ENCODE measurements at places on chromosomes 5 and 9. TPM values are rescaled to one million over a fixed set of nuclear protein-coding genes. Genes with fewer than 3 reads are reported as not detected.
A peak's percentile ranks its signal among the peaks of the same experiment; 100 is the strongest.

FBXO10 gene
- total RNA-seq = 39.4 TPM

PCDHB1 gene
- not detected for total RNA-seq

ZBTB26 gene
- total RNA-seq = 9.7 TPM

PCDHGB1 gene
- 0.37 TPM for total RNA-seq

IRX4 gene
- total RNA-seq = not detected

TRMO gene
- 25.3 TPM for total RNA-seq

ENTPD2 gene
- total RNA-seq = not detected

FBN2 gene
- not detected for total RNA-seq

GRCh38 chr5:44645502-44645901 lies 163.2 kb upstream of the MRPS30 start:
- DNase-seq = no peak
- no peak overlapping the region for H3K27ac ChIP-seq
- no peaks in the 10 kb centered on the region for H3K36me3 ChIP-seq
- no peak overlapping the region for H3K4me3 ChIP-seq
- no peaks in the 10 kb centered on the region for H3K27me3 ChIP-seq

GRCh38 chr9:34502891-34503290 lies 19.9 kb downstream of the ENHO start:
- no peaks in the 10 kb centered on the region for H3K4me1 ChIP-seq
- no peak overlapping the region for H3K27ac ChIP-seq
- H3K27me3 ChIP-seq = peaks cover 12% of the 10 kb centered on the region
- no peak overlapping the region for H3K4me3 ChIP-seq
- DNase-seq = no peak
- no peaks in the 10 kb centered on the region for H3K36me3 ChIP-seq

- no peak overlapping the region for H3K4me3 ChIP-seq
- DNase-seq = no peak
- peaks cover 60% of the 10 kb centered on the region for H3K27me3 ChIP-seq
- no peak overlapping the region for H3K27ac ChIP-seq
- no peaks in the 10 kb centered on the region for H3K36me3 ChIP-seq
Observed at GRCh38 chr5:522116-522515, 2.1 kb downstream of the SLC9A3 start.

DNA sequence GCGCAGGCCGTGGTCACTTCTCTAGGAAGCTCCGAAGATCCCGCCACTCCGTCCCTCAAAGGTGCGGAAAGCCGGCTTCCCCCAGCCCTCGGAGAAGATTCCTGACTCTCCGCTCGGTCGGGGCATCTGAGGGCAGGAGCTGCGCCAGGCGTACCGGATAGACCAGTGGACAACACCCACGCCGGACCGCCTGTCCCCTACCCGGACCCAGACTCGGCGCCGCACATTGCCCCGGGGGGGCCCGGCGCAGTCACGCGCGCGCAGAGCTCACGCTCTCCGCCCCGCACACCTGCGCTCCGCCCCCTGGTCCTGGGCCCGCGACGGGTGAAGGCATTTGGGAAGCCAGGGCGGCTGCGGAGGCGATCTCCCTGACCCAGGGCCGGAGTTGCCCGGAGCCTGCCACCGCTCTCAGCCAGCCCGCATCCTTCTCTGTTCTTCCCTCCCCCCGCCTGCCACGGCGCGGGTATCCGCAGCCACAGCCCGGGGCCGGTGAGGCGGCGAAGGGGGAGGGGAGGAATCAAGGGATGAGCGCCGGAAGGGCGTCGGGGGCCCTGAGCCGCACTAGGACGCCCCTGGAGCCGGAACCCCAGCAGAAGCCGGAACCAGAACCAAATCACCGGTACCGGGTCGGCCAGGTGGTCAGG lies 448 bp downstream of the RELL2 start:
- DNase-seq = peak; percentile 62
- peak overlapping the region; percentile 73 for H3K27ac ChIP-seq
- H3K4me3 ChIP-seq = peak overlapping the region; percentile 89

GRCh38 chr9:109295221-109296130 lies 25.4 kb downstream of the EPB41L4B start:
- H3K27ac ChIP-seq = no peak overlapping the region
- no peak overlapping the region for H3K4me3 ChIP-seq
- no peaks in the 10 kb centered on the region for H3K36me3 ChIP-seq

- H3K4me1 ChIP-seq = no peaks in the 10 kb centered on the region
- H3K27me3 ChIP-seq = no peaks in the 10 kb centered on the region
- no peak overlapping the region for H3K4me3 ChIP-seq
- H3K27ac ChIP-seq = no peak overlapping the region
- DNase-seq = no peak
- no peaks in the 10 kb centered on the region for H3K36me3 ChIP-seq
Observed at GRCh38 chr9:119333507-119334229, 35.6 kb downstream of the BRINP1 start.

- no peak overlapping the region for H3K27ac ChIP-seq
- H3K4me3 ChIP-seq = no peak overlapping the region
- no peak for DNase-seq
Observed at GRCh38 chr5:158634714-158635113, 465.0 kb downstream of the EBF1 start.

- H3K27me3 ChIP-seq = peaks cover 5% of the 10 kb centered on the region
- no peak within 1 kb of the TSS for H3K4me3 ChIP-seq
- H3K27ac ChIP-seq = no peak within 1 kb of the TSS
- no peak for DNase-seq
Observed at GRCh38 chr5:177399997-177400868, at the start of gene PFN3. Gene PFN3, minus strand, starts transcription at chr5:177400661. Its CDS starts 85 bp downstream, at chr5:177400576.

- no peaks in the 10 kb centered on the region for H3K27me3 ChIP-seq
- H3K36me3 ChIP-seq = no peaks in the 10 kb centered on the region
- H3K4me1 ChIP-seq = no peaks in the 10 kb centered on the region
- no peak for DNase-seq
- no peak overlapping the region for H3K4me3 ChIP-seq
Observed at GRCh38 chr9:134660407-134660806, 18.8 kb downstream of the COL5A1 start.

DNA sequence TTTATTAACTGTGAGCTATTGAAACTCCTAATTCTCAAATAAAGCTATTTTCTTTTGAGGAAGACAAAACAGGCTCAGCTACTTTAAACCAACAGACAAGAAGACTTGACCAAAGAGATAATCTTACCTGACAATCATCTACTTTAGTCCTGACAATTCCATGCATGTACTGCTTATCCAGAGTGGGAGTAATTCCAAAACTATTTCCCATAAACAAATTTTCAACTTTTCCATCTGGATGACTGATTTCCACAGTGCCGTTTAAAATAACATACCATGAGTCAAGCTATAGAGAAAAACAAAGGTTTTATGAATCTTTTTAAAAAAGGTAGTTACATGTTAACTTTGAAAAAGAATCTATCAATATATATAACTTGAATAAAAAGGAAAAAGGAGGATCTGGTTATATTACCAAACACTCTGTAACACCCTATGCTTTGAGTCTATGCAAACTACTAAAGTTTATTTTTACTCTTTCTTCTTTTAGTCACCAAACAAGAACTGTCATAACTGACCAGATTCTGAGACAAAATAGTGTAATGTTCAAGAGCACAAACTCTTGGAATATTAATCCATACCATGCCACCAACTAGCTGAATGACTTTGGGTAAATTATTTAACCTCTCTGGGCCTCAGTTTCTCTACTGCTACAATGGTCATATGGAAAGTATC lies 129.7 kb downstream of the RAPGEF6 start:
- DNase-seq = no peak
- H3K27ac ChIP-seq = peak overlapping the region; percentile 78
- H3K36me3 ChIP-seq = peaks cover 66% of the 10 kb centered on the region
- no peaks in the 10 kb centered on the region for H3K27me3 ChIP-seq
- H3K4me3 ChIP-seq = peak overlapping the region; percentile 72

DNA sequence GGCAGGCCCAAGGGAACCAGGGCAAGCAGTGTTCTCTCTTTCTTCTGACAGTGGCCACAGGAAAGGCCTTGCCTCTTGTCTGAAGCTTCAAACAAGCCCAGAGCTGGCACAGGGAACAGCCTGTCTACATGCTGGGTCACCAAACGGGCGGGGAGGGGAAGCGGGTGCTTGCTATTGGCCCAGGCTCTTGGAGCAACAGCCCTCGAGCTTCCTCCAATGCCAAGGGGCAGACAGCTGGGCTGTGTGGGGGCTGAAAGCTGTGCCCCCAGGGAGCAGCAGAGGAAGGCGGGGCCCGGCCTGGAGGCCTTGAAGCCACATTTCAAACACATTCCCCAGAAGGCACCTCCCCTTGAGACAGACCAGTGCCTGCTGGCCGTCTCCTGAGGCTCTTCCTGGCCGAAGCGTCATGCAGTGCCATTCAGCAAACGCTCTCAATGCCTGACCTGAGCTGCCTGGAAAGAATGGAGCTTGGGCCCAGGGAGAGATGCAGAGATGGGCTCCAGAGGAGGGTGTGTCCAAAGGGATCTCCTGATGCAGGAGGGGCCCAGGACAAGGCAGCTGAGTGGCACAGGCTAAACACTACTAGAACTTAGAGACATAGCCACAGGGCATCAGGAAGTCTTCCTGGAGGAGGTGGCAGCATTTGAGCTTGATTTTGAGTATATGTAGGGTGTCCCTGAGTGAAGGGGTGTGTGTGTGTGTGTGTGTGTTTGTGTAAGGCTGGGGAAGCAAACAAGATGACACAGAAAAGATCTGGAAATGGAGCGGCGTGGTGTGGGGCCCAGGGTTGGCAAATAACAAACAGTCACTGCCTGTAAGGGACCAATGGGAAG lies 2.5 kb downstream of the FIBCD1 start:
- no peak overlapping the region for H3K27ac ChIP-seq
- no peak overlapping the region for H3K4me3 ChIP-seq
- peaks cover 56% of the 10 kb centered on the region for H3K27me3 ChIP-seq
- peaks cover 27% of the 10 kb centered on the region for H3K4me1 ChIP-seq
- no peaks in the 10 kb centered on the region for H3K36me3 ChIP-seq

- no peak overlapping the region for H3K27ac ChIP-seq
- H3K27me3 ChIP-seq = no peaks in the 10 kb centered on the region
- H3K4me3 ChIP-seq = no peak overlapping the region
- DNase-seq = no peak
- peaks cover 18% of the 10 kb centered on the region for H3K4me1 ChIP-seq
Observed at GRCh38 chr9:20870115-20870514, 161.3 kb downstream of the HACD4 start.

- H3K4me3 ChIP-seq = no peak overlapping the region
- H3K27ac ChIP-seq = no peak overlapping the region
- no peaks in the 10 kb centered on the region for H3K36me3 ChIP-seq
- no peak for DNase-seq
- H3K4me1 ChIP-seq = no peaks in the 10 kb centered on the region
Observed at GRCh38 chr5:13946111-13946510, 1.6 kb upstream of the DNAH5 start.

DNA sequence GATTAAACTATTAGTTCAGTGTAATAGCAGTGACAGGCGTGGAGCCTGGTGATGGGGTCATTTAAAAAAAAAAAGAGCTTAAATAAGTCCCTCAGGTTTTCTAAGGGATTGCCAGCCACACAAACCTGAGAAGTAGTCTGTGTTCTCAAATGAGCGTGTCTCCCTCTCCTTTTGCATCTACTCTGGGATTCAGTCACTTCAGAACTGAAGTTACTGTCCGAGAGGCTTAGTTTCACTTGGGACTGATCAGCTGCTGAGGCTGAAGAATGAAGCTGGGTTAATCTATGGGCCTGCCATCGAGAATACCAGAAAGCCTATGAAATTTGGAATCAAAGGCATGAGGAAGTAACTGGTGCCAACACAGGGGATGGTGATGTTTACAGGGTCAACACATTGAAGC lies 310.1 kb downstream of the ADAMTS6 start:
- no peak overlapping the region for H3K4me3 ChIP-seq
- no peaks in the 10 kb centered on the region for H3K27me3 ChIP-seq

DNA sequence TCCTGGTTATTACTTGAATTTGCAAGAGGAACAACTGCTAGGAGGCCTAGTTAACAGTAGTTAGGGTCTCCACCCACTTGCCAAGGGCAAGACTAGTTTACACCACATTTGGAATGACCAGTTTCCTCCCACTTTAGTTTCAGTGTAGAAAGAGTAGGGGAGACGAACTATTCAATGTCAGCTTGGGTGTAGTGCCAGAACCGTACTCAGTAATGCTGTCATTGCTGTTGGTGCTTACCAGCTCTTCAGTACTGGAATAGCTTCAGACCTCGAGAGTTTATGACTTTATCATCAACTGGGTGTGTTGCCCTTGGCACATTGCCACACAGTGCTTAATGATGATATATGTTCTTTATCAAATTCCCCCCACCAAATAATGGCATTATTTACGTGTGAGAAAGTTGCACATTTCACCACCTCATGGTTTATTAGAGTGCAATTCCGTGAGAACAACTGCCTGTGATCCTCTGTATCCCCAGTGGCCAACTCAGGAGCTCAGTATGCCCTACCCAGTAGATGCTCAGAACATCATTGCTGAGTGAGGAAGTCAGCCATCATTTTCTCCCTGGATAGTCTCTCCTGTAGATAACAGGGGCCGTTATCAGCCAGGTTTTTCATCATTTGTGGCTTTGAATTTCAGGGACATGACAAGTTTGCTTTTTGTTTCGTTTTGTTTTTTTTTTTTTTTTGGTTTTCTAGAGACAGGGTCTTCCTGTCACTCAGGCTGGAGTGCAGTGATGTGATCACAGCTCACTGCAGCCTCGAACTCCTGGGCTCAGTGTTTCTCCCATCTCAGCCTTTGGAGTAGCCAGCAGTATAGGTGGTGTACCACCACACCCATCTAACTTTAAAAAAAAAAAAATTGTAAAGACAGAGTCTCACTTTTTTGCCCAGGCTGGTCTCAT lies 67.3 kb downstream of the DOCK8 start:
- peak overlapping the region; percentile 86 for H3K27ac ChIP-seq
- H3K4me1 ChIP-seq = peaks cover 39% of the 10 kb centered on the region
- H3K4me3 ChIP-seq = peak overlapping the region; percentile 70
- H3K27me3 ChIP-seq = no peaks in the 10 kb centered on the region

DNA sequence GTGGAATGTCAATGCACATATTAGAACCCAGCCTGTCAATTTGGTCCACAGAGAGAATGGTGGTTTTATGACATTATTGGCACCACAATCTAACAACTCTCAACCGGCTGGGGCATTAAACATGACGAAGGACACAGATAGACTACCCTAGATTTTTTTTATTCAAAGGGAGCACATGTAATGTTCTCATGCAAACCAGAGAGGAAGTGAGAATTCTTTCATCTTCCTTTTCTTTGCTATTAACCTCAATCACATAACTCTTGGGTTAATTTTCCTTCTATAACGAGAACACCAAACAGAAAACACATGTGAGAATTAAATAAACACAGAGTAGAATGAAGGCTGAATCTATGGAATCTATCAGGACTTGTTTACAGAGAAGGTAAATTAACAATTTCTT lies 94.9 kb upstream of the TNC start:
- no peak for DNase-seq
- peaks cover 69% of the 10 kb centered on the region for H3K4me1 ChIP-seq
- no peaks in the 10 kb centered on the region for H3K27me3 ChIP-seq
- no peaks in the 10 kb centered on the region for H3K36me3 ChIP-seq

GRCh38 chr5:45113726-45114125 lies 305.0 kb downstream of the MRPS30 start:
- no peak overlapping the region for H3K4me3 ChIP-seq
- no peaks in the 10 kb centered on the region for H3K36me3 ChIP-seq
- H3K27ac ChIP-seq = no peak overlapping the region
- no peak for DNase-seq
- H3K4me1 ChIP-seq = no peaks in the 10 kb centered on the region

DNA sequence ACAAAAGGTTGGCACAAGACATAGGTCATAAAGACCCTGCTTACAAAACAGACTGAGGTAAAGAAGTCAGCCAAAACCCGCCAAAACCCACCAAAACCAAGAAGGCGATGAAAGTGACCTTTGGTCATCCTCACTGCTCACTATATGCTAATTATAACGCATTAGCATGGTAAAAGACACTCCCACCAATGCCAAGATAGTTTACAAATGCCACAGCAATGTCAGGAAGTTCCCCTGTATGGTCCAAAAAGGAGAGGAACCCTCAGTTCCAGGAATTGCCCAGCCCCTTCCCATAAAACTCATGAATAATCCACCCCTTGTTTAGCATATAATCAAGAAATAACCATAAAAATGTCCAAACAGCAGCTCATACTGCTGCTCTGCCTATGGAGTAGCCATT lies 27.7 kb downstream of the MLLT3 start:
- H3K4me1 ChIP-seq = peaks cover 6% of the 10 kb centered on the region
- no peak for DNase-seq
- H3K36me3 ChIP-seq = no peaks in the 10 kb centered on the region
- H3K4me3 ChIP-seq = no peak overlapping the region

Measured in activated B cell treated with CpG ODN at 0.5 μM for 24 hours (primary cell).